ENCODE measurements at places on chromosomes 6 and 20.

- DNase-seq, result no peak
Measured at GRCh38 chr20:15162079-15162647, 824.8 kb upstream of the FLRT3 start.

GRCh38 chr6:4496284-4496683 is 279.9 kb upstream of the CDYL start:
- DNase-seq, result no peak

DNA sequence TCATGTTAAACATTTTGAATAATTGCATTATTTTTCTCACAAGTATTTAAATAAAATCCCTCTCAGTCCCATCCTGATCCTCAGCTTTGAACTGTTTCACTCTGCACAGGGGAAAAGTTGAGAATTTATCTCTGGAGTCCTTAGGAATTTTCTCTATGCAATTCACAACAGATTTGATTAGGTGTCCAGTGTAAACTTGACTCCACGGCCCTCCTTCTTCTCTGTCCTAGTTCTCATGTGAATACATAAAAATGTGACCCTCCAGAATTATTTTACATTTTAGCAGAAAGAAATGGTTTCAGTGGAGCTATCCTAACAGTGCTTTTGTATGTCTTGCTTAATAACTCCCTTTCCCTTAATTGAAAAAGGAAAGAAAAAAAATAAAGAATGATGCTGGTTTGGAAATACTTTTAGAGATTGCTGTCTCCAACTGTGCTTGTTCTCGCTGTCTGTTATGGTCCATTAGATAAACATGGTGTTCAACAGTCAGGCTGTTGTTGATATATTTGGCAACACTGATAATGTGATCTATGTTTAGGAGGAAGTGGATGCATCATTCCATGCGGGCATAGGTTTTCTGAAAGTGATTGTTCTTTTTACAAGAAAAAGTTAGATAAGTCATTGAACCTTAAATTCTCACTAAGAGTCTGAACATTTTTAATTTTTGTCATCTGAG is 599.4 kb upstream of the CITED2 start:
- peak; percentile 89 for DNase-seq

DNA sequence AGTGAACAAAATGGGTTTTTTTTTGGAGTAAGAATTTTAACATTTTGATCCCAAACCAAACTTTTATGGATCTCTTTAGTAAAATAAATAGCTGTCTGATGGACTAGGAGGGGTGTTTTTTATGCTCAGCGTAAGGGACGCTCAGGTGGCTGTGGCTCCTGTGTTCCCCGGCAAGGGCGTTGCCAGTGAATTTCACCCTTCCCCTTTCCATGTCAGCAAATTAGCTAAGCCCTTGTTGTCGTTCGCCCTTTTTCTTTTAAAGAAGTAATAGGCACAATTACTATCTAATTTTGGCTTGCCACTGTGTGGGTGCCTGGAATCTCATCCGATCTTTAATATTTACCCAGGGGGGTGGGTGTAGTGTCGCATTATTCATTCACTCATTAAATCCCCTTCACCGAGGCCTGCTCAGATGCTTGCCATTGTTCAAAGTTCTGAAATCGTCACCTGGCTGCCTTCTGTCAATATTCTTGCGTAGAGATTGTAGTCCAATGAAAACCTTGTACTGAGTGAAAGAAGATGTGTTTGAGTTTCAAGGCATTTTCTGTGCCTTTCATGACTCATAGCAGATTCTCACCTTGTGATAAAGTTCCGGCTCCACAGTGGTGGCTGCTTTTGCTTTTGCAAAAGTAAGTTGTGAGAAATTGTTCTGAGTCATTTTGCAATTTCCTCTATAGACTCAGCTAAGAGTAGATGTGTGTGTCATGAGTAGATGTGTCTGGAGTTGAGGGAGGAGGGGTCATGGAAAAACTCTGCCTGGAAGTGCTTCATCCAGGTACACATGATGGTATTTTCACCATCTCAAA is 40.0 kb upstream of the CLDN20 start:
- peak; percentile 92 for DNase-seq

DNA sequence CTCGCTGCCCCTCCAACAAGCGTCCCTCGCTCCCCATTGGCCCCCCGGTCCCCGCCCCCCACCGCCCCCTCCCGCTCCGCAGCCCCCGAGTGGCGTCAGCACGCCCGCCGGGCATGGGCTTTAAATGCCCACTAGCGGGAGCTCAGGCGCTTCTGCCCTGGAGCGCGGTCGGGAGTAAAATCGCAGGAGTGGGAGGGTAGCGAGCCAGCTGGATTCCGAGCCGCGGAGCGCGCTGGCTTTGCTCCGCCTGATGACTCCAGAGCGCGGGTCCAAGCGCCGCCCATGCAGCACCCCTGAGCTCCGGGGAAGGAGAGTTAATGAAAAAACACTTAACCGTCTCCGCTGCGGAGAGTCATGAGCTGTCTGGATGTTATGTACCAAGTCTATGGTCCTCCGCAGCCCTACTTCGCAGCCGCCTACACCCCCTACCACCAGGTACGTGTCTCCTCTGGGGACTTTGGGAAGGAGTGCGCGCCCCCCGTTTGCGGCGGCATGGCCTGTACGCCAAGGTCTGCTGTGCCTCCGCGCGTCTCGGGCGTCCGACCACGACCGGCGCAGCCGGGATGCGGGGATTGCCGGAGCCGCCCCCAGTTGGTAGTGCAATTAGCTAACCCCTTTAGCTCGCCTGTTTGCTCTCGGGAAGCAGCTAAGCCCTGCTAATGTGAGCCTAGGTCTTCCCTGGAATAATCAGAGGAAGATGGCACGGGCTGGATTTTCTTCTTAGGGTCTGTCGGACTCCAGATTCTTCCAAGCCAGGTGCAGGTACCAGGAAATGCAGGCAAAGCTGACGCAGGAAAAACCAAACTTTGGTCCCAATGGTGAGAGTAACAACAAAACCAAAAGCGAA is at the start of gene VGLL2:
VGLL2 (plus strand) TSS at position 149 of the 847 bp plus-strand sequence; CDS start at position 355, 206 bp downstream.
- DNase-seq, result peak; percentile 38

DNA sequence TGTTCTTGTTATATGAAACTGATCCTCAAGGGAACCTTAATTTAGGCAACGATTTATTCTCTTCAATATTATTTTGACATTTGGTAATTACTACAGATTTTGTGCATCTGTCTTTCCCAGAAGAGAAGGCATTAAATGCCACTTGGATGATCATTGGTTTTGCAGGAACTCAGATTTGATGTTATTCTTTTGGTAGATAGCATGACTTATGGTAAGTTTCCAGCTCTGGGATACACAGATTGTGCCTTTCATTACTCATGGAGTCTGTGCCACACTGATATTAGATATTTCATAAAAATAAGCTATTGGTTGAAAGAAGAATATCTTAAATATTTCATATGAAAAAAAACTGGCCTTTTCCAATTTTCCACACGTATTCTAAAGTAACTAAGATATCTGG is 120.1 kb downstream of the AIG1 start:
- DNase-seq, result peak; percentile 35
